Fibroblast of upper back skin (primary cell): ENCODE measurements at places on chromosomes 5 and 9.

DNA sequence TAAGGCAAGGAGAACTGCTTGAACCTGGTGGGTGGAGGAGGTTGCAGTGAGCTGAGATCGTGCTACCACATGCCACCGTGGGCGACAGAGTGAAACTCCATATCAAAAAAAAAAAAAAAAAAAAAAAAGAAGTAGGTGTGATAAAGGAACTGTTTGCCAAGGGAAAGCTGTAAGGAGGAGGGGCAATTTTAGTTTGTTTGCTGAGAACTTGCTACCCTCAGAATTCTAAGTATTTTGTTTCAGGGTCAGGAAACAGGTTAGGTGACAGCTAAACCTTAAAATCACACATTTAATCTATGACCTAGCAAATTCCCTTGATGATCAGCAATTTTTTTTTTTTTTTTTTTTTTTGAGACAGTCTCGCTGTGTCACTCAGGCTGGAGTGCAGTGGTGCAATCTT, 7.2 kb upstream of the ARRDC3 start:
- DNase-seq = no peak

DNA sequence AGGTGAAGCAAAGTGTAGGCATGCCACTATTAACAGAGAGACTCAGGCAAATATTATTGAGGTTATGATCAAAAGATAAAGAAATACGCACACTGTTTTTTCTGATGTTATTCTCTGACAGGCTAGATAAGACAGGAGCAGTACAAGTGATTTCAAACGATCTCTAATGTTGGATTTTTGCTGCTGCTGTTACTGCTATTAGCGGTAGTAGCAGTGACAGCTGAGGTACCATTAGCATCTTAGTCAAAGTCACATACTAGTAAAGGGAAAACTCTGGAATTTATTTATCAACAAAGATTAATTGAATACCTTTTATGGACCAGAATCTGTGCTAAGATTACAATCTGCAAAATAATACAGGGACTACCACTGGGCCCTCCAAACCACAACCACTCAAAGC, 362.4 kb upstream of the CDH6 start:
- no peak for DNase-seq

GRCh38 chr9:101421653-101422065, 13.9 kb downstream of the ALDOB start:
- DNase-seq = no peak

DNA sequence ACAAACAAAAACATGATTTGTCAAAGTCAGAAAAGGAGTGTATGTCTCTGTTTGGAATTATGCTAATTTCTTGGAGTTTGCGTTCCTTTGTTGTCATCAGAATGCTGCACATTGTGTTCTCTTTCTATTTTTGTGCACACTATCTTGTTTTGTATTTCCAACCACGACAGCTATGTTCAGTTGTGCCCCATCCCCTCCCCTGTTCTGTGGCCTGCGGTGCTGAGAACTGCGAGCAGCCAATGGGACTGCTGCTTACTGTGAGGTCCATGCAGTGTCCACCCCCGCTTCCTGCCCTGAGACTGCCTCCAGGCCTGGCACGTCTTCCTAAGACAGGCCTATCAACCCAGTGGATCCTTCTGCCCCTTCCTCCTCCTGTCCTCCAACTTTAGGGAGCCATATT, 76.8 kb downstream of the PALM2AKAP2 start:
- DNase-seq = no peak
